ENCODE measurements at places on chromosomes 5 and 9.

DNA sequence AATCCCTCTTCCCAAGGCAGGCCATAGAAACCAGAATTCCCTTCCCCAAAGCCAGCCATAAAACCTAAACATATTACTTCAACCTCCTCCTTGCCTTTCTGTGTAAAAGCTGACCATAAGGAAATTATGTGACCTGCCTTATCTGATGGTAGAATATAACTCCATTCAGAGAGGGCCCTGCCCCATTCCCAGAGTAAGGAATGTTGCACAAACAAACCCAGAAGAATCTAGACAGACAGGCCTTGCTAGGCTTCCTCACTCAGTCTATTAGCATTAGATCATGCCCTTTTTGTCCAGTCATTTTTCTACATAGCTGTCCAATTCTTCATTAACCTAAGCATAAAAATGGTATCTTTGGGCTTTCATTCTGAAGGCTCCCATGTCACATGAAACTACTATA is 17.8 kb upstream of the IFNB1 start:
- no peak overlapping the region for H3K4me3 ChIP-seq
- H3K36me3 ChIP-seq, result no peaks in the 10 kb centered on the region
- no peaks in the 10 kb centered on the region for H3K27me3 ChIP-seq
- no peak for DNase-seq
- no peaks in the 10 kb centered on the region for H3K4me1 ChIP-seq

DNA sequence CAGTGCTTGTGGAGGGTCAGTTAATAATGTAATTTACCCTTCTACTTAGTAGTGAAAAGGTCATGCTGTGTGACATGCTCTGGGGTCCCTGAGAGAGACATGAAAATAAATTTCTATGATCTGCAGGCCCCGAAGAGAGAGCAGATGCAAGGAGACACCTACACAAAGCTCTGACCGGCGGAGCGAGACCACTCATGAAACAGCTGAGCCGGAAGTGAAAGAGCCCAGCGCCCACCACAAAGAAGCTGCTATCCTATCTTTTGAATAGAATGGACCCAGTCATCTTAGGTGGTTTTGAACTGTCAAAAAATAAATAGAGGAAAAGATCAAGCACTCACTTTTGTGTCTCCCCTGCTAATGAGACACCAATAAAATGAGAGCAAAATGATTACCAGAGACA is 190.0 kb downstream of the MED10 start:
- DNase-seq, result no peak
- no peak overlapping the region for H3K27ac ChIP-seq
- H3K4me3 ChIP-seq, result no peak overlapping the region
- H3K4me1 ChIP-seq, result peaks cover 17% of the 10 kb centered on the region
- no peaks in the 10 kb centered on the region for H3K36me3 ChIP-seq
- H3K27me3 ChIP-seq, result peaks cover 13% of the 10 kb centered on the region

DNA sequence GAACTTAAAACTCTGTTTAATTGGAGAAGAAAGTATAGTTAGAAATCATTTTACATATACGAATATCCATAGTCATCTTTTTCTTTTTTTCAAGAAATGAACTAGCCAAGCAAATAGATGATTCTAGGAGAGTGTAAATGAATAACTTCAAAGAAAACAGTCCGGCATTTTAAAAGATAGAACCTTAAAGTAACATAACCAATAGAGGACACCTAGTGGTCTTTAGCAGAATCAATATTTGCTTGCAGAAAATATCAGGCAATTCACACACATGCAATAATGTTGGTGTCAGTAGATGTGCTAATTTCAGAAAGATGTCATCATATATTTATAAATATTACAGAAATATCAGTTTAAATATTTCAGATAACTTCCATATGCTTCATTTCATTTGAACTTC is 57.1 kb downstream of the HCN1 start:
- no peaks in the 10 kb centered on the region for H3K27me3 ChIP-seq
- H3K4me3 ChIP-seq, result no peak overlapping the region
- no peaks in the 10 kb centered on the region for H3K36me3 ChIP-seq

GRCh38 chr5:43514471-43514815 is 505 bp downstream of the C5orf34 start:
- peaks cover 36% of the 10 kb centered on the region for H3K4me1 ChIP-seq
- no peak for DNase-seq
- peaks cover 2% of the 10 kb centered on the region for H3K27me3 ChIP-seq
- peak overlapping the region; percentile 99 for H3K27ac ChIP-seq
- H3K36me3 ChIP-seq, result peaks cover 32% of the 10 kb centered on the region

DNA sequence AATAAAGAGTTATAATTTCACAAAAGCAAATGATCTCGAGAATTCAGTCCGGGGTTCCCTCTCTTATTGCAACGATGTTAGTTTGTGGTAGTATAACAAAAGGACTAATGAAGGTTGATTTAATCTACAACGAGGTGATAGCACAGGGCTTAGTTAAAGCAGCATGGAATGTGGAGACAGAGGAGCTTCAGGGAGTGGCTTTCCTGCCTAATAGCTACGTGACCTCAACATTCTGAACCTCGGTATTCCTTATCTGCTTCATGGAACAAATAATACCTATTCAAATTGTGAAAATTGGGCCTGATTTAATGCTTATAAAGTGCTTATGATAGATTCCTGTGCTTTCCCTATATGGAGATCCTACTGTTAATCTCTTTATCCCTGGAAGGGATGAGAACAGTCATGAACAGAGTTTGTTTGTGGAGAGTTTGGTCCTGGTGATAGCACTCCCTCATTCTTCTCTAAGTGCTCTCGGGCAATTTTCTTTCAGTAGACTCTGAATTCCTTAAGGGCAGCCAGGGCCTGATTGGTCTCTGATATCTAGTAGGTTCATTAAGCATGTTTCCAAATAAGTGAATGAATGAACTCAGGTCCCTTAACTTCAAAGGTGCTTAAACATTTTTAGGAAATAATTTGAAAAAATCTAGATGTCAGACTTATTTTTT is 104.1 kb upstream of the TUT7 start:
- H3K4me3 ChIP-seq, result no peak overlapping the region
- no peak overlapping the region for H3K27ac ChIP-seq
- H3K27me3 ChIP-seq, result peaks cover 3% of the 10 kb centered on the region
- H3K4me1 ChIP-seq, result no peaks in the 10 kb centered on the region

DNA sequence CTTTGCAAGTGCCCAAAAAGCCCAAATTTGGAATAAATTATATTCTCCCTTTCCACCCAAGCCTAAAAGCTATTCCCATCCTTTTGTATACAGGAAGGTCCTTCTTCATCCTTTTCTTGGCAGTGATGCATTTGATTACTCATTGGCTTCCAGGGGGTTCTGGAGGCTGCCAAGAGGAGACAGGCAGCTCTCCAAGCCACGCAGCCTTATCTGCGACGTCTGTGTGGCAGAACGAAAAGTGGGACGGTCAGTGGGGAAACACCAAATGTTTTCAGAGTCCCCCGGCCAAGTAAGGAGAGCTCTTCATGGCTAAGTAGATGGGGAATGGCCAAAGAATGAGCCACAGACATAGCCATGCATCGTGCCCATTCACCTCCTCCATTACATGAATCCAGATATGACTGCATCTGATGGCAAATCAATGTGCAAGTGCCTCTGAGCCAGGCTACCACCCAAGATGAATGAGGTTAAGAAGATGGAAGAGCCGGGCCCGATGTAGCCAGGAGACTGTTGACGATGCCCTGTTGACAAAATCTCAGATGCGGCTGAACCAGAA is 12.1 kb downstream of the ADAM19 start:
- peaks cover 36% of the 10 kb centered on the region for H3K4me1 ChIP-seq
- DNase-seq, result no peak
- peak overlapping the region; percentile 34 for H3K27ac ChIP-seq
- peaks cover 28% of the 10 kb centered on the region for H3K36me3 ChIP-seq

- peaks cover 14% of the 10 kb centered on the region for H3K36me3 ChIP-seq
- peaks cover 17% of the 10 kb centered on the region for H3K4me1 ChIP-seq
- no peaks in the 10 kb centered on the region for H3K27me3 ChIP-seq
- no peak overlapping the region for H3K27ac ChIP-seq
Observed at GRCh38 chr5:146205499-146206202, 2.2 kb downstream of the RBM27 start.

GRCh38 chr5:81679885-81680284 is 71.0 kb downstream of the SSBP2 start:
- H3K4me3 ChIP-seq, result no peak overlapping the region
- H3K27me3 ChIP-seq, result no peaks in the 10 kb centered on the region
- no peak for DNase-seq
- H3K27ac ChIP-seq, result no peak overlapping the region
- H3K36me3 ChIP-seq, result peaks cover 96% of the 10 kb centered on the region

DNA sequence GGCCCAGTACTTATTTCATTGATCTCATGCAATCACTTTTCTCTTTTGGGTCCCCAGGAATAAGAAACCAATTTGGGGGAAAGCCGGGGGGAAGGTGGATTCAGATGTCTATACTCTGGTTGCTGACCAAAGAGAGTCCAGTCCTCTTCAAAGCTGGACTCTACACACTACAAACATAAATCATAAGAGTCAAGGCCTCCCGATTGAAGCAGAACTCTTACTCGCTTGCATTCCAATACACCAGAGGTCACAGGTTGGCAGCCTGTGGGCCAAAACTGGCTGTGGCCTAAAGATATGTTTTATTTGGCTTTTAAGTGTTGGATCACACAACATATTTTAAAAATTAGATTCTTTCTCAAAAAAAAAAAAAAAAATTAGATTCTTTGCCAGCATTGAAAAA is 311.4 kb upstream of the MSX2 start:
- peak overlapping the region; percentile 90 for H3K27ac ChIP-seq
- H3K27me3 ChIP-seq, result peaks cover 4% of the 10 kb centered on the region

- peaks cover 58% of the 10 kb centered on the region for H3K36me3 ChIP-seq
- H3K4me3 ChIP-seq, result no peak overlapping the region
- no peaks in the 10 kb centered on the region for H3K27me3 ChIP-seq
- no peak overlapping the region for H3K27ac ChIP-seq
Observed at GRCh38 chr9:21871256-21871975, 69.0 kb downstream of the MTAP start.

DNA sequence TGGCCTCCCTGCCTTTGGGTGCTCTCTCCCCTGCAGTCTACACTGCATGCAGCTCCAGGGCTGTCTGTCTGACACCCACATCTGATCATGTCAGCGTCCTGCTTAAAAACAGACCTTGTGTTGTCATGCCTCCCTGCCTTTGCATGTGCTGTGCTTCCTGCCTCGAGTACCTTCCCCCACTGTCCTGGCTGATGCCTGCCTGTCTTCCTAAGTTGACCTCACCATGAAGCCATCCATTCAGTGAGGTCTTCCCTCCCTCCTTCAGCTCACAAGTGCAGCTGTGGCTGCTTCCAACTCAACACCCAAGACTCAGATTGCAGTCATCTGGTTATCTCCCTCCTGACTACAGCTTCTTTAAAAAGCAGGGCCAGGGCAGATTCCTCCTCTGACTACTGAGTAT is 5.5 kb downstream of the ANGPTL2 start:
- H3K27me3 ChIP-seq, result peaks cover 3% of the 10 kb centered on the region
- H3K27ac ChIP-seq, result no peak overlapping the region
- DNase-seq, result no peak
- H3K4me3 ChIP-seq, result no peak overlapping the region
- no peaks in the 10 kb centered on the region for H3K36me3 ChIP-seq

GRCh38 chr5:10563945-10564837 is at the start of gene ANKRD33B:
Gene ANKRD33B, plus strand, starts transcription at chr5:10564070. Its CDS starts 398 bp downstream, at chr5:10564468.
- peak within 1 kb of the TSS; percentile 86 for H3K4me3 ChIP-seq
- DNase-seq, result peak; percentile 85
- peaks cover 74% of the 10 kb centered on the region for H3K27me3 ChIP-seq
- no peaks in the 10 kb centered on the region for H3K36me3 ChIP-seq

GRCh38 chr5:168298949-168299348 is 7.5 kb downstream of the WWC1 start:
- no peak overlapping the region for H3K27ac ChIP-seq
- H3K4me3 ChIP-seq, result no peak overlapping the region
- no peaks in the 10 kb centered on the region for H3K36me3 ChIP-seq
- H3K27me3 ChIP-seq, result peaks cover 22% of the 10 kb centered on the region
- no peak for DNase-seq
- peaks cover 52% of the 10 kb centered on the region for H3K4me1 ChIP-seq

GRCh38 chr5:33852319-33852718 is 39.5 kb downstream of the ADAMTS12 start:
- H3K27me3 ChIP-seq, result no peaks in the 10 kb centered on the region
- no peaks in the 10 kb centered on the region for H3K36me3 ChIP-seq
- no peak overlapping the region for H3K4me3 ChIP-seq
- no peak overlapping the region for H3K27ac ChIP-seq
- peaks cover 67% of the 10 kb centered on the region for H3K4me1 ChIP-seq
- no peak for DNase-seq

DNA sequence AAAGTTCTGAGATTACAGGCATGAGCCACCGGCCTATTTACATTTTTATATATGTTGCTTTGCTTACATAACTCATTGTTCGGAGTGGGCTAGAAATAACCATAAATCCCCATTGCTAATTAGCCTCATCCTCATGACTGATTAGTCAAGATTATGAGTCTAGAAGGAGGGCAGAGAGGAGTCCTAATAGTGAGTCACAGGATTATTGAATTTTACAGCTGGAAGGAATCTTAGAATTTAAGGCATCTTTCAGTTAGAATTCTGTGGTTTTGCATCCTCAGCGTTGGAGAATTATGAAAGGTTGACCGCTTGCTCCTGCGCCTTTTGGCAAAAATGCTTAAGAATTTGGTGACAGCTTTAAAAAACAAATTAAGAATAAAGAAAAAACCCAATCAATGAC is 2.6 kb upstream of the PBX3 start:
- DNase-seq, result no peak
- H3K4me1 ChIP-seq, result peaks cover 44% of the 10 kb centered on the region
- no peak overlapping the region for H3K27ac ChIP-seq
- H3K4me3 ChIP-seq, result no peak overlapping the region

DNA sequence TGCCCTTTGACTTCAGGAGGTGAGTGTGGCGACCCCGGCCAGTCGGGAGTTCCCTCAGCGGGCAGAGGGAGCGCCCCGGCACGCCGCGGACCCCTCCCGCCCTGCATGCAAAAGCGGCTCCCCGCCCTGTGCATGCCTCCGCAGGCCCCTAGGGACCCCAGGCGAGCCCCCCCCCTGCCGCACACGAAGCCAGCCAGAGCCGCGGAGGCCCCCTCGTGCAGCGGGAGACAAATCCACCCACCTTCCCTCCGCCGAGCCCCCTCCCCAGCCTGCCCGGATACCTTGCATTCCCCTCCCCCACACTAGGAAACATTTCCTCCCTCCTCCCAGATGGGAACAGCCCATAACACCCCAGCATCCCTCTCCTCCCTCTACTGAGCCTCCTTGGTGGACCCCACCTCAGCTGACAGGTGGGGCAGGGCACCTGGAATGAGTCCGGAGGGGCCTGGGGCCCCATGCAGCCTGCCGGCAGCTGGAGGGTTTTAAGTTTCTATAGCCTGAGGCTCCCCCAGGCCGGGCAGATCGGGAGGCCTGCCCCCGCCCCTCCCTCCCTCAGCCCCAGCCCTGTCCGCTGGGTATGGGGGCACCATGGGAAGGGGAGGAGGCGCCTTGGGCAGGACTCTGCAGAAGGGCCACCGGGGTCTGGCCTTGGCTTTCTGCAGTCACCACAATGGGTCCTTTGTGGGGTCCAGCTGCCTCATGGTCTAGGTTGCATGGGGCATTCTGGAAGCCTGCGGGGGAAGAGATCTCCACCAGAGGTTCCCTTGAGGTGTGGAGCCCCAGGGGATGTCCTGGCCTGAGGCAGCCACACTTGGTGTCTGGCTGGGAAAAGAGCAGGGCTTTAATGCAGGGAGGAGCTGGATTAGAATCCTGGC is 601 bp downstream of the ERGIC1 start:
- H3K36me3 ChIP-seq, result no peaks in the 10 kb centered on the region
- peak overlapping the region; percentile 84 for H3K4me3 ChIP-seq
- no peaks in the 10 kb centered on the region for H3K27me3 ChIP-seq
- peak; percentile 35 for DNase-seq
- peaks cover 71% of the 10 kb centered on the region for H3K4me1 ChIP-seq
- no peak overlapping the region for H3K27ac ChIP-seq

- H3K27ac ChIP-seq, result peak overlapping the region; percentile 80
- peaks cover 53% of the 10 kb centered on the region for H3K36me3 ChIP-seq
- peaks cover 47% of the 10 kb centered on the region for H3K4me1 ChIP-seq
- no peaks in the 10 kb centered on the region for H3K27me3 ChIP-seq
- H3K4me3 ChIP-seq, result no peak overlapping the region
Observed at GRCh38 chr9:8382777-8383527, 583.4 kb upstream of the DMAC1 start.

GRCh38 chr5:145803112-145804004 is 31.8 kb downstream of the PRELID2 start:
- no peaks in the 10 kb centered on the region for H3K27me3 ChIP-seq
- H3K4me1 ChIP-seq, result peaks cover 4% of the 10 kb centered on the region
- H3K27ac ChIP-seq, result peak overlapping the region; percentile 43
